ENCODE measurements at places on chromosomes 6 and 20.

DNA sequence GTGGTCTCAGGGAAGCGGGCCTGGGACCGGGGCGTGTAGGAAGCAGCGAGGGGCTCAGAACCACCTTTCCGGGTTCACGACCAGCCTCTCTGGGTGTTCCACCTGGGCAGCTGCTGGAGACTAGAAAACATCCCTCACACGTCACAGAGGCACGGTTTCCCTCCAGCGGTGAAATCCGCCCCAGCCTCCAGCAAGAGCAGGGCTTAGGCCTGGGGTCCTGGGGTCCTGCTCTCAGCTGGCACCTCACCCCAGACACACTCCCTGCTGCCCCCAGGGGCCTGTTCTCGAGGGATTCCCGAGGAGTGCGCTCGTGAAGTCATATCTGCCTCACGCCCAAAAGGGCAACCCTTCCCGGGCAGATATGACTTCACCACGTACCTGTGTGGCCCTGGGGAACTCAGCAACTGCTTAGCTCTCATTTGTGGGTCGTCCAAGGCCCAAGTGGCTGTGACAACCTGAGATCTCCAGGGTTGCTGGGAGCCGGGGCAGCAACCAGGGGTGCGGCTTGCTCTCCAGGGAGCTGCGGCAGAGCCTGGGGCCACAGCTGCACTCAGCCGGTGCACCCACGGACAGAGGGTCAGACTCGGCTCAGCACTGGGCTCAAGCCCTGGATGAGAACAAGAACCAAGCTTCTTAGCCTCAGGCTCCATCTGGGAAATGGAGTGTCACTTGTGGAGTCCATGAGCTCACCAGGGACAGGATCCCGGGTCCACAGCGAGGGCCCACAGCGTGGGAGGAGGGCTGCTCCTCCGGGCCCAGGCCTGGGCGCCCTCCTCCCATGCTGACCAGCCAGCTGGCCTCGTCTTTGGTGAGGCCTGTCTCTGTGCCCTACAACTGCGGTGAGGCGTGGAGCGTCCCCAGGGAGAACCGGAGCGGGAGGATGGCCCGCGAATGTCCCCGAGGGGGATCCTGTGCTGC is 661 bp downstream of the FNDC11 start:
- DNase-seq: no peak

DNA sequence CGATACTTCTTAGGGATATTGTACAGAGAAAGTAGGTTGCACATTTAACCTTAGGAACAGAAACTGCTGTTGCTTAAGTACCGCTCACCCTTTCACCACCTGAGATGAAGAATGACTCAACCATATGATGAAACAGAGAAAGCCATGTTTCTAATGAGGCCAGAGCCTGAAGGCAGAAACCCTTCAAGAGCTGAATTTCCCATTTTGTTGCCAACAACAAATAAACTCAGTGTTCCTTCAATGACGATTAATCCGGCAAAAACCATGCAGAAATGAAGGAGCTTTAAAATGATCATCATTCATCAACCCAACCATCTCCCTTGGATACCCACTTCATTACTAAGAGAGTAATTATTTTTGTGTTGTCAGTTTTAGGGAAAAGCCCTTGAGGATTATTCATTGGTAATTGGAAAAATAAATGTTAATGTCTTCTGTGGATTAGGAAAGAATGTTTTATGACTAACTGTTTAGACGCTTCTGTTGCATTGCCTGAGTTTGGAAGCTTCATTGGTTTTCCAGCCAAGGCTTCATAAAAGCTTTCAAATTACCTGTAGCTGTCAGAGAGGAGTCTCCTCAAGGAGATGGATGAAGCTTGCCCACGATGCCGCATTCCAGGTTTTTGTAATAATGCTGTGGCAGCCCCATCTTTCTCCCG is 112.1 kb upstream of the IYD start:
- no peak for DNase-seq

DNA sequence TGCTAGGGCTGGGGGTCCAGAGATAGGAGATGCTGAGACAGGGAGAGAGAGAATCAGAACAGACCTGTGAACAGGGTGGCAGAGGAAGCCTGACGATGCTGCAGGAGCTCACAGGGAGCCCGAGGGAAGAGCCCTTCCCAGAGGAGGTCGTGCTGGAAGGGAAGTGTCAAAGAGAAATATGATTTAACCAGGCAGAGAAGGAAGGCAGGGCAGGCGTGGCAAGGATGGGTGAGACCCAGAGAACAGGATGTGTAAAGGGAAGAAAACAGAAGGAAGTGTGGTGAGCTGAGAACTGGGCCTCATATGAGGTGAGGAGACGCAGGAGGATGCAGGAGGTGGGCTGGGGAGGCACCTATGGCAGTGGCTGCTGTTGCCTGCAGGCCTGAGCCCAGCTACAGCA is 105.6 kb downstream of the ZDHHC14 start:
- no peak for DNase-seq

GRCh38 chr20:10653599-10654249 is 20.1 kb downstream of the JAG1 start:
- DNase-seq: no peak

- no peak for DNase-seq
Observed at GRCh38 chr20:4546786-4547185, 174.9 kb upstream of the PRND start.

DNA sequence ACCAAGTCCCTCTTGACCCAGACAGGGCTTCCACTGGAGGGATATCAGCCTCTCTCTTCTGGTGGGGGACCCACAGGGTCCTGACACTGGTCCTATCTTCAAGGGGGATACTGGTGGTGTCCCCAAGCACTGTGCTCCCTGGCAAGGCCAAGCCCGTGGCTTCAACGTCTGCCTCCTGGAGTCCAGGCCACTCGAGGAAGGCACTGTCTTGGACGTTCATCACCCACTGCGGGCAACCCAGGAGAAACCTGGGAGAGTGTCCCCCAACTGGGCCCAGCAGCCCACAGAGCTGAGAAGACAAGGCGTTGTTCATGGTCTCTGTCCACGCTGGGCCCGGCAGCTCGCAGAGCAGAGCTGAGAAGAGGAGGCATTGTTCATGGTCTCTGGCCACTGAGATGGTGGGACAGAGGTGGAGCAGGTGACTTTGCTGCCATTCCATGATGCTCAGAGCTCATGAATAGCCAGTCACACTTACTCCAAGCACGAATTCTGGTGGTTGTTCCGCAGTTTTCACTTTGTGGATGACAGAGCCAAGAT is 37.5 kb upstream of the FRMD1 start:
- DNase-seq: no peak

DNA sequence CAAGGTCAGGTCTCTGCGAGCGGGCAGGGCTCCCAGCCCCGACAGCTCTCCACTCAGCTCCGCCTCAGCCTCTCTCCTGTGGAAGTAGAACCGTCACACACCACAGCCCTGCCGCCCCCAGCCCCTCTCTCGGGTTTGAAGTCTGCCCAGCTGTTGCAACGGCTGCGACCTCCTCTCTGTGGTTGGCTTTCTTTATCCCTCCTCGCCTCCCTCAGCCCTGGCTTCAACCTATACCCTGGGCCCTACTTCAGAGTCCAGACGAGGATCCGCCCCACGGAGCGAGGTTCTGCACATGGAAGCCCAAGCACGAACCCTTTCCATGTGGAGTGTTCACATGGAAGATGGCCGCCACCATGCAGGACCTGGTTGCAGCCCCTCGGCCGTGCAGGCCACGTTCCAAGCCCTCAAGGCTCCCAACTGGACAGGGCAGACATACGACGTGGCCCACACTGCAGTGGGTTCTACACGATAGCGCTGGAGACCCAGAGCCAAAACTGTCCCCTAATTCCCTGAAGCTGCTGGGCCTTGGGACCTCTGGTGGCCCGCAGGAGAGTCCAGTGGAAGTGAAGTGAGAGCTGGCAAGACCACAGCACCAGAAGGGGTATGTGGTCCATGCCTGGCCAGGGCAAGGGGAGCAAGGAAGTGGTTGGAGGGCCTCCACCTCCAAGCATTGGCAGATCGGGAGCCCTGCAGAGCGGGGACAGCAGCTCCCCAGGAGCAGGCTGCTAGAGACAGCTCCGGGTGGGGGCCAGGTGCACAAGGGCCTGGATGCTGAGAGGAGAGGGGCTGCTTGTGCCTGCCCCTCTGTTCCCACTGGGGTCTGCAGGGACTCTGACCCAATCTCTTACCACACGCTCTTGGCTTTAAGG is 69.8 kb downstream of the GINS1 start:
- no peak for DNase-seq

- no peak for DNase-seq
Observed at GRCh38 chr6:121873595-121873994, 438.1 kb downstream of the GJA1 start.

DNA sequence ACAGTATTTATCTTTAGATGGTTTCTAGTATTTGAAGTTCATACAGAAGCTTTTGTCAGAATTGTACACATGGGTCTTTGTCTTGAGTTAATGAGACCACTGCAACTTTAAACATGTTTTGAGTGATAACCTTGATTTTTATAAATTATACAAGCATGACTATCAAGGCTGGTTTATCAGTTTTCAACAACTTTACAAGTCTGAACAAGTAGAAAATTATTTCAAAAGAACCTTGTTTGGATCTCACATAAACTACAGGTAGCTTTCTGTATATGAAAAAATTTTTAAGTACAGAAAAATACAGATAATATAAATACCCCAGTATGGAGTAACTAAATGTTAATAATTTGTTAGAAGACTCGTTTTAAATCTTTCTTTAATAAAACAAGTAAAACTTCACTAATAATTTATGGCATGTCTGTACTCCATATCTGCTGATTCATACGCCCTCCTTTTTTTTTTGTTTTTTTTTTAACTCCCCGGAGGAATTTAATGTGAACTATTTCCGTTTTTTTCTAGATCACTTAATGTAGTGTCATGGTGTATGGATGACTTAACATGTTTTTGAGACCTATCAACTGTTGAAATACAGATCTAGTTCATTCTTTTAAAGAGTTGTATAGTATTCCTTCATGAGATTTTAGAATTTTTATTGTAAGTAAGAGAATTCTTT is 18.3 kb downstream of the VAPB start:
- no peak for DNase-seq

GRCh38 chr6:12818324-12818723 is 101.8 kb downstream of the PHACTR1 start:
- no peak for DNase-seq

- peak; percentile 73 for DNase-seq
Observed at GRCh38 chr6:68756454-68757375, 121.6 kb downstream of the ADGRB3 start.

- no peak for DNase-seq
Observed at GRCh38 chr6:88807622-88808021, 155.8 kb downstream of the RNGTT start.

Data from cerebellar cortex (tissue), 1 donor.